NCI-H2107 (cell line): ENCODE measurements at places on chromosomes 3 and 15.

DNA sequence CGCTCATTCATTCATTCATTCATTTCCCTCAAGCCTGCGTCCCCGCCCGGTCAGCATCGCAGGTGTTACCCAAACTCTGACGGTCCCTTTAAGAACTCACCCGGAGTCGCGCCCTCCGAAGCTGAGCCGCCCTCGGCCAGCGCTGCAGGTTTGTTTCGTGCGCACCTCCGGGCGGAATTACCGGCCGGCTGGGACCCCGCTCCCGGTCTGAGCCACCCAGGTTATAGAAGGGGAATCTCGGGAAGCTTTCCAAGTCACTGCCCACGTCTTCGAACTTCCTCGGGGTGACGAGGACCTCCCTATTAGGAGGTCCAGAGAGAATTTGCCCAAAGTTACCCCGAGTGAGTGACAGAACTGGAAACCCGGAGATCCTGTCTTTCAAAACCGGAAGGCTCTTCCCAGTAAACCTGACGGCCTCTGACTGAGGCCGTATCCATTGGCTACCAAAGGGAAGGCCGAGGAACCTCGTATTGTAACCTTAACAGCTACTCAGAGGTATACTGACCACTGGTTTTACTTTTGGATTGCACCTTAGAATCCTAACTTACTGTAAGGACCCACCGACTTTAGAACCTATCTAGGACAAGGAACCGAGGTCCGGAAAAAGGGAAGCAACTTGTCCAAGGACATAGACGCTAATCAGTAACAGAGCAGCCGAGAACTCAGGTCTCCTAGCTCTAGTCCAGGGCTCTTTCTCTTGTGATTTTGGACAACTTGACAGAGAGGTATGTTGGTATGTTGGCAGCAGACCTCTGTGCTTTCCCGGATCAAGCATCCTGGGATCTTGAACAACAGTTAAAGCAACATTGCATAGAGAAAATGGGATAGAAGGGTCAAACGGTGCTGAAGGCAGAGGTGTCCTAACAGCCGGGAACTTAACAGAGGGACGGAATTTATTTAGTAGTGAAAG, 788 bp upstream of the DLG1 start:
- DNase-seq, result no peak

GRCh38 chr3:129688271-129688895, 81.9 kb upstream of the PLXND1 start:
- peak; percentile 74 for DNase-seq

DNA sequence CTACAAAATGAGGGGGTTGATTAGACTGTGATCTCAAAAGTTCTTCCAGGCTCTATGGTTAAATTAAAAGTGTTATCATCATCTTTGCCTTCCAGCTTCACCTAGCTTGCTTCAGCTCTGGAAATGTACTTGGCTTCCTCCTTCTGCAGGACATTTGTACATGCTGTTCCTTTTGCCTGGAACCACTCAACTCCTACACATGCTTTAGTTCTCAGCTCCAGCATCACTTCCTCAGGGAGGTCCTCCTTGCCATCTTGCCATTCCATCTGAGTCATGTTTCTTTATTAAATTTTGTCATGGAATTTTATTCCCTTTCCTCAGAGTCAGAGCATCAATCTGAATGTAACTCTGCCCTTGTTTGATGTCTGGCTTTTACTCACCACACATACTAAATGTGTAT, 158.6 kb upstream of the FEZF2 start:
- no peak for DNase-seq

GRCh38 chr3:178112134-178112533, 424.1 kb upstream of the KCNMB2 start:
- DNase-seq, result no peak

DNA sequence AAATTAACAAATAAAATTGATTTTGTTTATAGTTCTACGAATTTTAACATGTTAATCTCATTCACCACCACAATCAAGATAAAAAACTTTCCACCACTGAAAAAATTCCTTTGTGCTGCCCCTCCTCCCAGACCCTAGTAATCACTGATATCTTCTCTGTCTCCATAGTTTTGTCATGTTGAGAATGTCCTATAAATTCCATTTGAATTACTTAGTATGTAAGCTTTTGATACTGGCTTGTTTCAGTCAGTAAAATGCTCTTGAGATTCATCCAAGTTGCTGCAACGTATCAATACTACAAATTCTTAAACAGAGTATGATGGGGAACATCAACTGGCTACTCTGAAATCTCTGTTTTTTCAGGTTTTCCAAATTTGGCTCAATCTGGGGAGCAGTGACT, 129.6 kb downstream of the CTNNB1 start:
- DNase-seq, result no peak

DNA sequence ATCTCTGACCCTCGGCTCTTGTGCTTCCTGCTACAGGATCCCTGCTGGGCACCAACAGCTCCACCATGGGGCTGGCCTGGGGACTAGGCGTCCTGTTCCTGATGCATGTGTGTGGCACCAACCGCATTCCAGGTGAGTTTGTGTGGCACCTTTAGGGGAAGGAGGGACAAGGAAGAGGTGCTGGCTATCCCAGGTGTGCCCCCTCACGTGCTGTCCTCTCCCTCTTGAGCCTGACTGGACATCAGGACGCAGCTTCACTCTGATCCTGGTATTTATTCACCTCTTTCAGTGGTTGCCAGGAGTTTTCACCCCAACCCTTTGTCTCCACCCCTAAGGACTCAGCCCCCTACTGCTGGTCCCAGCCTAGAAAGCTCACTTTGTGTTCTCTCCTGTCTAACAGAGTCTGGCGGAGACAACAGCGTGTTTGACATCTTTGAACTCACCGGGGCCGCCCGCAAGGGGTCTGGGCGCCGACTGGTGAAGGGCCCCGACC, 960 bp downstream of the THBS1 start:
- DNase-seq, result no peak

DNA sequence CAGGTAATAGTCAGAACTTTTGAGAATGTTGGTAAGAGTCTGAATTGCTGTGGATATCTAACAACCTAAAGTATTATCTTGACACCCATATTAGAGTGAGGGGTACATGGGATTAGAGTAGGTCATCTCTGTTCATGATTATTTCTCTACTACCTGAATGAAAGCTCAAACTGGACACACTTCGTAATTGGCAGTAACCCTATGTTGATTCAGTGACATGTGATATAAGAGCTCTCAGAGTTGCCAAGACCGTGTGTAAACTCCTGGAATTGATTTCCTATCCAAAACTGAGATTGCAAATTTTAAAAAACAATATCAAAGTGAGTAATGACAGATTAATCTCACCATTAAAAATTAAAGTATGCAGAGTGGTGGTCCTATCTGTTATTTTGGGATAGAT, 214.8 kb upstream of the ARHGEF26 start:
- no peak for DNase-seq

GRCh38 chr3:134542287-134542958, 56.6 kb downstream of the CEP63 start:
- no peak for DNase-seq
